ENCODE measurements at places on chromosomes 3 and 15.

- DNase-seq: no peak
Measured at GRCh38 chr3:52039426-52039825, 16.9 kb downstream of the DUSP7 start.

- DNase-seq: no peak
Measured at GRCh38 chr15:38564557-38565286, at the start of gene RASGRP1. Gene RASGRP1 (minus strand): TSS chr15:38564814. CDS start chr15:38564628, 186 bp downstream.

- DNase-seq: no peak
Measured at GRCh38 chr3:194235160-194235559, 99.2 kb downstream of the HES1 start.

DNA sequence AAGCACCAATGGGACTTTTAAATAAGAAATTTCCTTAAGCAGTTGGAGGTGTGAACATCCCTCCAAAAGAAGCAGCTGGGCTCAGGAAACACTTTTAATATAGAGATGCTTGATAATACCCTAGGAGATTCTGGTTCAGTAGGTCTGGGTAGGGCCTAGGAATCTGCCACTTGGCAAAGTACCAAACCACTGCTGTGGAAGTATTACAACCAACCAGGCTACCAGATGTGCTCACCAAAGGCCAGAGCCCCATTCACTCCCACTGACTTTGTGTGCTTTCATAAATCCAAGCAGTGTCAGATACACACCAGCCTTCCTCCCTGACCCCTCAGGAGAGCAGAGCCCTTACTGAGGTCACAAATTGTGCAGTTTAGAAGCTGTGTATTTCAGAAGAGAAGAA, 162.6 kb downstream of the CCNL1 start:
- DNase-seq: no peak

- no peak for DNase-seq
Measured at GRCh38 chr3:168693870-168694269, 598.1 kb upstream of the GOLIM4 start.

GRCh38 chr3:134852132-134852531, 57.1 kb downstream of the EPHB1 start:
- no peak for DNase-seq

DNA sequence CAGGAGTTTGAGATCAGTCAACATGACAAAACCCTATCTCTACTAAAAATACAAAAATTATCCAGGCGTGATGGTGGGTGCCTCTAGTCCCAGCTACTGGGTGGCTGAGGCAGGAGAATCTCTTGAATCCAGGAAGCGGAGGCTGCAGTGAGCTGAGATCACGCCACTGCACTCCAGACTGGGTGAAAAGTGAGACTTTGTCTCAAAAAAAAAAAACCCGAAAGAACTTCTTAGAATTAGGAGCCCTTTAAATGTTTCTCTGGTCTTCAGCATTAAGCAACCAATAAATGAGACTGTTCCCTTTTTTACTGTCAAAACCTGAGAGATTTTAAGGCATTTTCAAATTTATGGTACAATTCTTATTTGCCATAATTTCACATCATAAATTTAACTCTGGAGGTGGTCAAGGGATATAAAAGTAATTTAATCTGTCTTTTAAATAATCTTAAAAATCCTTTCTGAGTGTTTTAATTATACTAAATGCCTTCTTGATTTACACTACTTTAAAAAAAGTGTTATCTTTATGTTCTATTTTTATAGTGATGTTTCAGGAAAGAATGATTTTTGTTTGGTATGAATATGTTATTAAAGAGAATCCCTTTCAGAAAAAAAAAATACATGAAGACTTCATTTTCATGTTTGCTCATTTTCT, 10.1 kb downstream of the PCOLCE2 start:
- no peak for DNase-seq

- DNase-seq: no peak
Measured at GRCh38 chr3:64353226-64353625, 128.0 kb upstream of the PRICKLE2 start.

- DNase-seq: no peak
Measured at GRCh38 chr3:150444371-150444770, 36.3 kb downstream of the TSC22D2 start.

DNA sequence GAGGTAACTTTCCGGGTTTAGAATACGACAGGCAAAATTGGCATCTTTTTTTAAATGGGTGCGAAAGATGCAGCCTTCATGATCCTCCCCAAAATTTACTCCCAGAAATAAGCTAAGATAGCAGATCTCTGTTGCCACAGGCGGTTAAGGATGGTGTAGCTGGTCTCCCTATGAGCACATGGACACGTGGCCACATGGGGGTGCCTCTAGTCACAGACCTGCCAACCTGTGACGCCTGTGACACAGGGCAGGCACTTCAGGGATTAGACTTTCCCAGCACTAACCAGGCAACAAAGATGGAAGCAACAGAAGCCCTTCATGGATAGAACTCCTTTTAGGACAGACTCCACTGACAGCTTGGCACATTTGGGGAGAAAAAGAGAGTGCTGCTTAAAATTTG, 320.3 kb downstream of the THSD4 start:
- no peak for DNase-seq

DNA sequence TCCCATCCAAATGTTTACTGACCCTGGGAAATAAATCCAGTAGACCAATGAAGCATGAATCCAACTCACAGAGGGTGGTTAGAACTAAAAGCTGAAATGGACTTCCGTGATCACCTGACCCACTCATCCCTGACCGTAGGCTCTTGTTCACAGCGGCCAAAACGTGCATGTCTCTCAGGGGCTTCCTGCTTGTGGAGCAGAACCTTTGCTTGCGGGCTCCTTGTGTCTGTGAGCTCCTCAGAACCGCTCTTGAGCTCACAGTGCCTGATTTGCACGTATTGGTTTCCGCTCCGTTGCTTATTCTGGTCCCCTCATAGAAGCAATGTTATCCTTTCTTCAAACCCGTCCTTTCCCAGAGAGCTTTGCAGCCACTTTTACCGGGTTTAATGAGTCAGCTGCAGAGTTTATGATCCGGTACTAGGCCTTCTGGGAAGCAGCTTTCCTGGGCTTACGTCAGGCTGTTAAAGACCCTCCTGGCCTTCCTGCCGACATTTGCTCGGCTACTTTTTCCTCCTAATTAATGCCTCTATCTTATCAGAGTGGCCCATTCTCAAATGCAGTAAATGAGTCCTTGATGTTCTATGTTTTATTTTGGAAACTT, 35.4 kb downstream of the LIPC start:
- DNase-seq: no peak
